MCF 10A (cell line): ENCODE measurements at places on chromosomes 5 and 9. TPM values are rescaled to one million over a fixed set of nuclear protein-coding genes. Genes with fewer than 3 reads are reported as not detected.

GRCh38 chr5:136420168-136420898 is 55.0 kb upstream of the TRPC7 start:
- DNase-seq: no peak

DNA sequence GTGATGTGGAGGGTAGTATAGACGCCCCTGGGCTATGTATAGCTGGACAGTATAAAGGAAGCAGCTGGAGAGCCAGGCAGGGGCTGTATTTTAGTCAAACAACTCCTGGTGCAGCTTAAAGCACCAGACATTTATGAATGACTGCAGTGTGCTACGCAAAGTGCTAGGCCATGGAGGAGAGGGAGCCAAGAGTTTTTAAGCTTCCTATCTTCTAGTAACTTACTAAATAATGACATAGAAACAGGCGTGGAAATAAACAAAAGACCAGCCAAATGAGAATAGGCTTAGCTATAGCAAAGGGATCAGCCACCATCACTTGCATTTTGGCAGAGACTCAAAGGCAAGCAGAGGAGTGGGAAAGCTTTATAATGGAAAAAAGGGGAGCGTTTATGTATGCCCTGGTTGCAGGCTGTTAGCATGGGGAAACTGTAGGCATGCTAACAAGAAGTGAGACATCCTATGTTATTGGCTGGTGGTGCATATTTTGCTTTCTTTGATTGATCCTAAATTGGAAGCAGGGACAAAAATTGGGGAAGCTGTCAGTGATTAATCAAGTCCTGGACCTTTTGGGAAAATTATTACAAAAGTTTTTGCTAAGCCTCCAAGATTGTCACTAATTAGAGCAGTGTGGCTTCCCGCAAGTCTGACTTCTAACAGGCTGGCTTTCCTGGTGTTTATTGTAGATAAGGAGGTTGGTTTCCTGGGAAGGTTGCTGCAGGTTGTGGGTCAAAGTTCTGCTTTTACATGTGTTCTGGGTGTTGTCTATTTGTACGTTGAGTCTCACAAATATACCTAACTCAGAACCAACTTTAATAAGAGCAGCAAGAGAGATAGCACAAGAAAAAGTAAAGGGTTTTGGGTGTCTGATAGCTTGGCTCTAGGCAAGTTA is 46.6 kb downstream of the RAB3C start:
- DNase-seq: no peak

DNA sequence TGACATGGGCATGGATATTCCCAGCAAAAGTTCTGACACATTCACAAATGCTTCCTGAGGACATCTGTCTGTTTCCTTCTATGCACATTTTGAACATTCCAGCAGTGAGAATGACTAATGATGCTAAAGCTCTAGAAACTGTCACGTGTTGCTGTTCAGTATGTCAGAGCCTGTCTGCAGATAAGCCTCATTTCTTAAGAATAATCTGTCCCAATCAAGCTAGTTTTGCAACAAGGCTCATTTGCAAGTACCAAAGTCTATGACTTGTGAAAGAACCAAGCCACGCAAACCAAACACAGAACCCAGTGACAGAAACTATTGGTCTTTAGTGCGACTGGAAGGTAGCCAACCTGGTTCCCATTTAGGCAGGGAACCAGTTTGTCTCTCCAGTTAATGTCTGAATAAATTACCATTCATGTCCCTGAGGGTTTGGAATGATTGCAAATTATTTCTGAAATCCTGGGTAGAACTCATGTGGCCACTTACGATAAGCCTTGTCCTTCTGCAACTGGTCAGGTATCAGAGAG is 178.5 kb downstream of the C9orf152 start:
- DNase-seq: peak; percentile 88

DNA sequence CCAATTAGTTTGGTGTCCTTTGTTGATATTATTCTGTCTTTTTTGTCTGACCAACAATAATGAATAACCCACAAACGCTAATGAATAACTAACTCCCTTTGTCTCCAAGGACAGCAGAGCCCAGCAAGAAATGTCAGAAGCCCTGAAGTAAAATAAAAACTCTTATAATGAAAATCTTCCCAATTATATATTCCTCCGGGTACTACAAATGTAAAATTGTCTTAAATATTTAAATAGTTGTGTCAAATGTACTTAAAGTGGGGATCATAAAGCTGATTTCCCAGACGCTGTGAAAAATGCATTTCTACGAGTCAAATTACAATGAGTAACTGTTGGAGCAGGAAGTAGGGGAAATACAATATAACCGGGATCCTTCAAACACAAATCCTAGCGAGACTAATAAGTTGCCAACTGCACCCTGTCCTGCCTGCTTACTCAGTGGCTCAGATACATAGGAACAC is 22.3 kb downstream of the GLIS3 start:
- no peak for DNase-seq

The SPACA9 gene
- 4.4 and 8.0 TPM in 2 replicates for total RNA-seq

- DNase-seq: no peak
These were observed 524.8 kb downstream of the PRR16 start for GRCh38 chr5:120988941-120989340.

DNA sequence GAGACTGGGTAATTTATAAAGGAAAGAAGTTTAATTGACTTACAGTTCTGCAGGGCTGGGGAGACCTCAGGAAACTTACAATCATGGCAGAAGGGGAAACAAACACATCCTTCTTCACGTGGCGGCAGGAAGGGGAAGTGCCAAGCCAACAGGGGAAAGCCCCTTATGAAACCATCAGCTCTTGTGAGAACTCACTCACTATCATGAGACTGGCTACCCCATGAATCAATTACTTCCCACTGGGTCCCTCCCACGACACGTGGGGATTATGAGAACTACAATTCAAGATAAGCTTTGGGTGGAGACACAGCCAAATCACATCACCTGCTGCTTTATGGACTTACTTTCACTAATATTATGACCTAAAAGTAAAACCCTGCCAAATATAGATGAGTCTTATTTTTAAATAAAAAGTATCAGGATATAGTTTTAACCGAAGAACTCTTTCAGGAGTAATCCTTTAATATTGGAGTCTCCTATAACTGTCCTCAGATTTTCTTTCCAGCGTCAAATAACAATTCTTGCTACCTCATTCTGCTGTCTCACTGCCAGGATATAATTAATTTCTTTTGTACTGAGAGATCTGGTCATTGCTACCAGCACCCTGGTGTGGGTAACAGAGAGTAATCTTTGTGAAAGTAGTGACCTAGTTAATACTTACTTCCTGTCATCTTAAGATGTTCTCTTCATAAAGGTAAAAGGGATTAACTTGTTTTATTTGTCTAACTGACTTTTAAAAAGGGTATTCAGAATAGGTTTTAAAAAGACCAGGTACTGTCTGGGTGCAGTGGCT is 68.6 kb downstream of the NLN start:
- DNase-seq: no peak

The SLC36A2 gene
- not detected in 2 replicates for total RNA-seq

GRCh38 chr9:77731930-77732329 is 83.8 kb upstream of the GNA14 start:
- no peak for DNase-seq

DNA sequence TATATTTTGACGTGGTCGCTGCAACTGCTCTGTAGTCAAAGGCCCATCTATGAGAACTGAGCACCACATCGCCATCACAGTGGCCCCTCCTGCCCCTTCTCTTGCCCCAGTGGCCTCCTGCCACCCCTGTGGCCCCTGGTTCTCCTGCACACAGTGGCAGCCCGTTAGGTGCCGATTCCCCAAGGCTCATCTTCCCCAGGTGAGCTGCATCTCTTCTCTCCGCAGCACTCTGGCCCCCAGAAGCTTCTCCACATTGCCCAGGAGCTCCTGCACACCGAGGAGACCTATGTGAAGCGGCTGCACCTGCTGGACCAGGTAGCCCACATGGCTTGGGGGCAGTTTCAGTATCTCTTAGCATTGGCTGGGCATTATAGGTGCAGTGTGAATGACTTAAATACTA is 55.4 kb downstream of the FGD3 start:
- no peak for DNase-seq

- DNase-seq: no peak
These were observed 12.4 kb upstream of the AKNA start for GRCh38 chr9:114400219-114400618.

The SLCO4C1 gene
- not detected in 2 replicates for total RNA-seq

The HTR1A gene
- total RNA-seq: not detected in 2 replicates

- no peak for DNase-seq
These were observed 6.6 kb upstream of the COMMD10 start for GRCh38 chr5:116078199-116078598.

DNA sequence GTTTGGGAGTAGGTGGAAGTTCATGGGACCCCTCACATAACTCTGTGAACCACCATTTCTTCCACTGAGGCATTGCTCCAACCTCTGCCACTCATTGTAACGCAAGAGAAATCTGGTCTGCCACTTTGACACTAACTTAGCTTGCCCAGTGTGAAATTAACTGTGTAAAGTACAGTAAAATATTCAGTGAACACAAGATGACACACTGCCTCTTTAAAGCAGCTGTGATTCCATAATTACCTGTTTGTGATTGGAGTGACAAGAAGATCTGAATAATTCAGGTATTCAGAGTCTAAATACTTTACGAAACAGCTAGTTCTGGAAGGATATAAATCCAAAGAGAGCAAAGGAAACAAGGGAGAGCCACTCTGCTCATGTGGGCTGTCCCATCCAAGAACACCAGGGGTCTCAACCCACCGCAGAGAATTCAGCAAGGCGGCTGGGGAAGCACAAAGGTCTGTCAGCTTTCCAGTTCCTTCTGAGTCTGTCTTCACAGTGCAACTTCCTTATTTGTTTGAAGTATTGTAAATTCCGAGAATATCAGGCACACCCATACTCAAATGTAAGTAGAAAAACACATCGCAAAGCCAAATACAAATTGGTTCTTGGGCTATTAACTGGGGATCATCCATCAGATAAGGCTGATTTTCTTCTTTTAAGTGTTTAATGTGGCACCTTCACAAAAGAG is 86.9 kb downstream of the GNAQ start:
- DNase-seq: no peak

The ANKRD34B gene
- total RNA-seq: not detected in 2 replicates

DNA sequence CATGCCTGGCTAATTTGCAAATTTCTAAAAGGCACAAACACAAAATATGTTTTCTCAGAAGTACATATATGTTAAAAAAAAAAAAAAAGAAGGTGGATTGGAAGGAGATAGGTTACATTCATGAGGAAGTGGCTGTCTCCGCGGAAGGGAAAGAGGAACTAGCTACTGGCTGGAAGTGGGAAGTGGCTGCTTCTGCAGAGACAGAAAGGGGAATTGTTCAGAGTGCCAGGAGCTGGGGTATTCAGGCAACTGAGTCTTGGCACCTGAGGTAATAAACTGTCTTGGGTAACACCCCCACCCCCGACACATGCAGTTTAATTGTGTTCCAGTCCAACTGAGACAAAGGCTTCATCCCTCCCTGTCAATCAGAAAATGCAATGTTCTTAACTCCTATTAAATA is 45.6 kb downstream of the S1PR3 start:
- no peak for DNase-seq

The CARTPT gene
- total RNA-seq: not detected in 2 replicates

GRCh38 chr9:126723807-126724172 is 81.0 kb upstream of the ZBTB43 start:
- no peak for DNase-seq

The KCNN2 gene
- total RNA-seq: not detected in 2 replicates

GRCh38 chr9:103377667-103378066 is 382.5 kb downstream of the CYLC2 start:
- no peak for DNase-seq

DNA sequence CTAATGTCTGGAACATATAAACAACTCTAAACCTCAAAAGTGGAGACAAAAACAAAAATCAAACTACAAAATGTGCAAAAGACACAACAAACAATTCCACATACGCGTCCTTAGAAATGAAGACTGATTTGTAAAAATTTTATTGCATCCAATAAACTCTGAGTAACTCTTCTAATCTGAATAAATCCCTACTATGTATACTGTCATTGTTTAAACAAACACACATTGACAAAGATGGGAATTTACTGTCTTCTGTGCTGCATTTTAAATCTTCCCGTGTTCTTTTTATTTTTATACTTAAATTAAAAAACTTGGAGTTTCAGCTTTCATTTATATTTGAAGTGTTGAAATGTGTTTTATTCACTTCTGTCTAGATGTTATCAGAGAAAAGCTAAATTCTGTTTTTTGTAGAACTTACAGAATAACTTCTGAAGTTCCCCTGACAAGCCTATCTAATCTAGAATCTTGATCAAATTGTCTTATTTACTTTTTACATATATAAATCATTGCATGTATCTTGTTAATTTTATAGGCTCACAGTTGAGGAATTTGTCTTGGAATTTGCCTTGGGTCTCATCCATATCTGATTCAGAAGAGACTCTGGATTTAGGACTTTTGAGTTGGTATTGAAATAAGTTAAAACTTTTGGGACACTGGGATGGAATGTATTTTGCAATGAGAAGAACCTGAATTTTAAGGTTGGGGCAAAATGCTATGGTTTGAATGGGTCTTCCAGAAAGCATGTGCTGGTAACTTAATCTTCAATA is 2064.4 kb upstream of the C9orf72 start:
- DNase-seq: no peak

- DNase-seq: no peak
These were observed 577 bp downstream of the TUT7 start for GRCh38 chr9:86353655-86354010.

The CREB3 gene
- 58.7 and 66.2 TPM in 2 replicates for total RNA-seq

DNA sequence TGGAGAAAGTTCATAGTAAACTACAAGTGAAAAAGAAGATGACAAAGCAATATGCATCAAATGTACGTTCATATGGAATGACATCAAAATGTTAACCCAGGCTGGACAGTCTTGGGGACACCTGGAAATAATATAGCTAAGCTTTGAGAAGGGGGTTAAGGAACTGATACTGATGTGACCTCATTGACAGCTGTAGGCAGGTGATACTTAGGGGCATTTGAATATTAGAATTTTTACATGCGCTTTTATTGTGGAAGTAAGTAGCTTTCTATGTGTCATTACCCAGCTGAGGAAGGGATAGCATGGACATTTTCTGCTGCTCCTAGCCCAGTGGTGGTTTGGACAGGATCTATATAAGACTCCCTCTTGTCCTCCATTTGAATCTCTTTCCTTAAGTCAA is 299.7 kb downstream of the CWC27 start:
- no peak for DNase-seq

DNA sequence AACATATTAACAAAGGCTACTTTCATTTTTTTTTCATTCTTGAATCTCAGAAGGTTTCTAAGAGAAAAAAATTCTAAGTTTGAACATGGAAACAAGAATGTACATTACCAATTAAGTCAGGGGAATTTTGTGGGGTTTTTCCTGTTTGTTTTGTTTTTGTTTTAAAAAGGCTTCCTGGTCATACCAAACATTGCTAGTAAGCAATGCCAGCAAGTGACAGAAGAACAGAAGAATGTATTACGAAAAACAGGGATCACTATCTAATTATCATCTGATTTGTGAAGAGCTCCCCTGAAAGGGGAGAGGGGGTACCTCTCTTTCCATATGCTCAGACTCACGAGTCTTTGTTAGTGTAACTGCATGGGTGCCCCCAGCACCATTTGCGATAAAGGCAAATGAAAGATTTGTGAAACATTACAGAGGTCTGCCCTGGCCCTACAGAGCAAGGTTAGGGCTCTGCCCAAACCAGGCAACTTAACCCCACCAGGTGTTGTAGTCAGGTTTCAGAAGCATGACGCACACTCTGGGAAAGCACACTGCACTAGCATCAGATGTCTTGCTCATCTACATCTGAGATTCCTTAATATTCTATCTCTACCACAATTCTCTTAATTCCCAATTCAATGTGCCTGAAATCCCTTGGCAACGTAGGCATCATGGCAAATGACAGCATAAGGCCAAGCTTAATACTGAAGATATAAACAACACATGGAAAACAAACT is 268.2 kb downstream of the MLLT3 start:
- DNase-seq: no peak

GRCh38 chr9:84669288-84670137 is at the start of gene NTRK2:
NTRK2 (plus strand) TSS chr9:84669729; CDS start chr9:84670749, 1,020 bp downstream.
- DNase-seq: peak; percentile 6
